Skin of body (tissue), 3 donors: ENCODE measurements at places on chromosomes 5 and 9. TPM values are rescaled to one million over a fixed set of nuclear protein-coding genes. Genes with fewer than 3 reads are reported as not detected.

ZNF883 gene
- total RNA-seq, result 2.7 TPM

ANKRD18A gene
- total RNA-seq, result 2.8 TPM

PCDHB11 gene
- total RNA-seq, result 3.5 TPM

DBH gene
- under 0.01 TPM for total RNA-seq

SV2C gene
- 0.10 TPM for total RNA-seq

PCDHGC5 gene
- 2.9 TPM for total RNA-seq

TRIP13 gene
- total RNA-seq, result 6.5 TPM

RNF183 gene
- 0.20 TPM for total RNA-seq
